Neural progenitor cell (in vitro differentiated cells): ENCODE measurements at places on chromosomes 2 and 18. TPM values are rescaled to one million over a fixed set of nuclear protein-coding genes. Genes with fewer than 3 reads are reported as not detected.
A peak's percentile ranks its signal among the peaks of the same experiment; 100 is the strongest.

Gene CNGA3
- total RNA-seq, result not detected in 2 replicates

GRCh38 chr2:183112577-183112976 is 11.7 kb upstream of the NUP35 start:
- no peaks in the 10 kb centered on the region for H3K4me1 ChIP-seq
- H3K27me3 ChIP-seq, result no peaks in the 10 kb centered on the region
- no peak overlapping the region for H3K27ac ChIP-seq

GRCh38 chr2:216056739-216057138 is 24.9 kb downstream of the PECR start:
- no peak for DNase-seq
- H3K27me3 ChIP-seq, result no peaks in the 10 kb centered on the region
- no peaks in the 10 kb centered on the region for H3K4me1 ChIP-seq
- H3K4me3 ChIP-seq, result no peak overlapping the region
- no peak overlapping the region for H3K27ac ChIP-seq

DNA sequence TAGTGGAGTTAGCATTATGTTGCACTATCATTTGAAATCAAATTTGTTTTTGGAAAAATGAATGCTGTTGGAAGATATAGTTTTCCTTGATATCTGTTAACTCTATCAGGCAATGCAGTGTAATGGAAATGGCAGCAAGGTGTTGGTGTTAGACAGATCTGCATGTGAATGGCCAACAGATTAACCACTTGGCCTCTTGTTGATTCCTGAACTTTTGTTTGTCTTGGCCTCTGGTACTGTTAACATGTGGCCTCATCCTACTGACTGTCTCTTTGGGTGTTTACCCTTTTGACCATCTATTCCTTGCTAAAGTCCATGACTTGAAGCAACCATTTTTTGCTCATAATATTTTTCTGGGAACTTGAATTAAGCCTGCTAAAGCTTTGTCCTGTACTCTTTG is 110.2 kb upstream of the CDH2 start:
- DNase-seq, result peak; percentile 43
- H3K4me3 ChIP-seq, result no peak overlapping the region
- peaks cover 11% of the 10 kb centered on the region for H3K4me1 ChIP-seq
- H3K27ac ChIP-seq, result no peak overlapping the region
- H3K27me3 ChIP-seq, result no peaks in the 10 kb centered on the region
- H3K36me3 ChIP-seq, result no peaks in the 10 kb centered on the region

DNA sequence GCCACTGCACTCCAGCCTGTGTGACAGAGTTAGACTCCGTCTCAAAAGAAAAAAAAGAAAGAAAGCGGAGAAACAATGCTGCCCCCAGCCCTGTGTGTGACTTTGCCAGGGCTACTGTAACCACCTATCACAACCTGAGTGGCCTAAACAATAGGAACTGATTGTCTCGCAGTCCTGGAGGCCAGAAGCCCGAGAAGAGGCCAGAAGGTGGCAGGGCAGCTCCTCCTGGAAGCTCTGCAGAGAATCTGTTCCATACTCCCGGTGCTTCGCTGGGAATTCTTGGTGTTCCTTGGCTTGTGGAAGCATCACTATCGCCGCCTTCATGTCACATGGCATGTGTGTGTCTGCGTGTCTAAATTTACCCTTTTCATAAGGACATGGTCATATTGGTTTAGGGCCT is 14.4 kb upstream of the RAB17 start:
- H3K4me1 ChIP-seq, result peaks cover 25% of the 10 kb centered on the region
- H3K27me3 ChIP-seq, result no peaks in the 10 kb centered on the region
- H3K36me3 ChIP-seq, result no peaks in the 10 kb centered on the region
